ENCODE measurements at places on chromosomes 12 and 14. TPM values are rescaled to one million over a fixed set of nuclear protein-coding genes. Genes with fewer than 3 reads are reported as not detected.

KRT72 gene
- total RNA-seq: not detected

FOXG1 gene
- total RNA-seq: 1.6 TPM

OTOGL gene
- 0.07 TPM for total RNA-seq

CLEC4C gene
- not detected for total RNA-seq

AMHR2 gene
- not detected for total RNA-seq

TCL1B gene
- not detected for total RNA-seq

MARCHF9 gene
- 6.2 TPM for total RNA-seq

PLCZ1 gene
- not detected for total RNA-seq

P2RX7 gene
- total RNA-seq: 1.3 TPM

CEP170B gene
- 19.5 TPM for total RNA-seq

ABHD4 gene
- 37.9 TPM for total RNA-seq

TROAP gene
- 3.4 TPM for total RNA-seq

MORN3 gene
- total RNA-seq: 0.86 TPM

PMEL gene
- total RNA-seq: 0.65 TPM

C12orf56 gene
- 0.40 TPM for total RNA-seq

SLCO1A2 gene
- total RNA-seq: not detected
